HTR-8/SVneo (cell line): ENCODE measurements at places on chromosomes 1 and 21.

DNA sequence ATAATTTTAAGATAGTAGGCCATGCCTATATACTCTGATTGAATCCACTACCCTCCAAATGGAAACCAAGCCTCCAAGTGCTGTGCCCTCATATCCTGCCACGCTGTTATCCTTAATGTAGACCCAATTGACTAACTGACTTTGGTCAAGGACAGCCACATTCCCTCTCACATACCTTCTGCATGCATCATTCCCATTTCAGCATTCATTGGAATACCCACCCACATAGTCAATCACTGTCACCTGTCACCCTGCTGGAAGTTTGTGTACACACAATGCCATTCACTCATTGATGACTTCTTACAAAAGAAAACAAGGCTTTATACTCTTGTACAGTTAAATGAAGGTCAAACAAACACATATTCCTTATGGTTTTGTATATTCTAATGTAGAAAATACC, 221.1 kb upstream of the PBX1 start:
- no peak for DNase-seq

GRCh38 chr1:42002220-42002619, 83.5 kb upstream of the HIVEP3 start:
- DNase-seq, result no peak

- DNase-seq, result no peak
These were observed 52.0 kb upstream of the KCNK1 start for GRCh38 chr1:233561708-233562426.

DNA sequence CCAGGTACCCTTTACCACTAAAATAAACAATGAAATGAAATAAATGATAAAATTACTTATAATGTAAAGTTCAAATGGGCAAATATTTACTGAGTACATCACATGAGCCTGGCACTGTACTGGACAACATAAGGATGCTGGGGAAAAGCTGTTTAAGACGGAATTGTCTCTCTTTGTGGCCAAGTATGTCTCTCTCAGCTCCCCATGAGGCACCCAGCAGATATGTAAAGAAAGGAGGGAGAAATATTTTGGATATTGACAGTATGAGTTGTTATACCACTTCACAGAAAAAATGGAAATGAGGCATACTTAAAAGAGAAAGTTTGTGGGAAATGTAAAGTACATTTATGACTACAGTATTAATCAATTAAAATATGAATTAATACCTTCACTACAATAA, 1.0 kb upstream of the TNFSF4 start:
- DNase-seq, result no peak

DNA sequence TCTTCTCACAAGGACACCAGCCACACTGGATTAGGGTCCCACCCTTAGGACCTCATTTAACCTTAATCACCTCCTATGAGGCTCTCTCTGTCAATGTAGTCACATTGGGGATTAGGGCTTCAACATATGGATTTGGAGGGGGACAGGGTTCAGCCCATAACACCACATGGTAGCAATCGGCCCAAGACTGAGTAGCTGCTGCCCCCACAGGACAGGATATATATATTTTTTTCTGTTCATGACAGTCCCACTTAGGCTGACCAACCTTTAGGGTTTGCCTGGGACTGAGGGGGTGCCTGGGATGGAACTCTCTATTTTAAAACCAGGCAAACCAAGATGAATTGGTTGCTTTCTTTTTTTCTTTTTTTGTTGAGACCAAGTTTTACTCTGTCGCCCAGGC, 8.2 kb upstream of the ACTL8 start:
- DNase-seq, result no peak

- DNase-seq, result no peak
These were observed 61.5 kb downstream of the ARHGEF16 start for GRCh38 chr1:3515774-3516480.
